HFFc6 (cell line): ENCODE measurements at places on chromosomes 5 and 9. TPM values are rescaled to one million over a fixed set of nuclear protein-coding genes. Genes with fewer than 3 reads are reported as not detected.

DNA sequence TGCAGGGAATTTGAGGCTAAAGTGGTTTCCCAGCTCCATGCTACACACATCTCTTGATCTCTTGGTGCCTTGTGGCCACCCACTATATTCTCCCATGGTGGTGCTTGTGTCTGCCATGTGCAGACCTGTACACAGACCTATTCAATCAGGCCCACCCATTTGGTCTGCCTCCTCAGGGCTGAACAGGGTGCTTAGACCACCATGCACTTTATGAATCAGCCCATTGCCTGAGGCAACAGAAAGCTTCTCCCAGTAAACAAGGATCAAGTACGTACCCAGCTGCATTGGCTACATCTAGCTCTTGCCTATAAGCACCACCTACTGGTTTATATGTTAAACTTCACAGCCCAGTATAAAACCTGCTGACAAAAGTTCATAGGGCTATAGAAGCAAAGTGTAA, 664.3 kb upstream of the EDIL3 start:
- no peak overlapping the region for H3K27ac ChIP-seq
- H3K4me3 ChIP-seq, result no peak overlapping the region
- no peak for DNase-seq
- no peaks in the 10 kb centered on the region for H3K36me3 ChIP-seq

The PCDHB10 gene
- total RNA-seq, result 1.0 and 1.3 TPM in 2 replicates

DNA sequence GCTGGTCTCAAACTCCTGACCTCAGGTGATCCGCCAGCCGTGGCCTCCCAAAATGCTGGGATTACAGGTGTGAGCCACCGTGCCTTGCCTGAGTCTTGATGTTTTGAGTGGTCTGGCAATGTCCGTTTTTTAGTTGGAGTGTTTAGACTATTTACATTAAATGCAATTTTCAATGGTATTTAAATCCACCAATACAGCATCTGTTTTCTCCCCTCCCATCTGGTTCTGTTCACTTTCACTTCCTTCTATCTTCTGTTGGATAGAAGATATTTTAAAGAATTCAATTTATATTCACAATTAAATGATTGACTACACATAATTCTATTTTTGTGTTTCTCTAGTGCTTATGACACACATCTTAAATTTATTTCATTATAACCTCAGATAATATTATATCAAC, 26.0 kb upstream of the PCAT7 start:
- no peak overlapping the region for H3K4me3 ChIP-seq
- H3K27me3 ChIP-seq, result peaks cover 3% of the 10 kb centered on the region; the same call in 1 of the 2 replicates
- DNase-seq, result no peak
- H3K27ac ChIP-seq, result no peak overlapping the region
- H3K4me1 ChIP-seq, result no peaks in the 10 kb centered on the region
- no peaks in the 10 kb centered on the region for H3K36me3 ChIP-seq

DNA sequence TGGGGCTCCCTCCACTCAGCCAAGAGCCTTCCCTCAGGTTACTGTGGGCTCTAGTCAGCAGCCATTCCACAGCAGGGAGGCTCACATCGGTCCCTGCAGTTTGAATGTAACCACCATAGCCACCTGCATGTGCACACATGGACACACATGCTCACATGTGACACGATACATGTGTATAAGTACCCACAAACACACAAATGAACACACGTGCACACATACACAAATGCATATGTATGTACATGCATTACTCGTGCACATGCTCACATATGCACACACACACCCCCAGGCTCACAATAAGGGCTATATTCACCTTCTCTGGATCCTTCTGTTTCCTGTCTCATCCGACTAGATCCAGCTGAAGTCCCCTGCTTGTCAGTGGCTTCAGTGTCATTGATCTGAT, 36.2 kb downstream of the UBE2QL1 start:
- H3K27ac ChIP-seq, result no peak overlapping the region
- no peaks in the 10 kb centered on the region for H3K4me1 ChIP-seq
- H3K4me3 ChIP-seq, result no peak overlapping the region
- peaks cover 6% of the 10 kb centered on the region for H3K27me3 ChIP-seq
- no peaks in the 10 kb centered on the region for H3K36me3 ChIP-seq

The HEXB gene
- 132 to 170 TPM (median 140 TPM) in 3 replicates for total RNA-seq

- no peaks in the 10 kb centered on the region for H3K36me3 ChIP-seq
- no peak overlapping the region for H3K4me3 ChIP-seq
- DNase-seq, result no peak
- H3K4me1 ChIP-seq, result no peaks in the 10 kb centered on the region; the same call in 1 of the 2 replicates
- no peak overlapping the region for H3K27ac ChIP-seq
Measured at GRCh38 chr5:127187706-127188105, 102.9 kb upstream of the MEGF10 start.

The LURAP1L gene
- total RNA-seq, result 1.4 to 1.6 TPM (median 1.5 TPM) in 3 replicates

The SLC34A1 gene
- not detected in 2 replicates for total RNA-seq

GRCh38 chr5:74409166-74409706, 231.3 kb downstream of the ENC1 start:
- H3K27me3 ChIP-seq, result peaks cover 35% of the 10 kb centered on the region
- no peak overlapping the region for H3K27ac ChIP-seq
- H3K36me3 ChIP-seq, result no peaks in the 10 kb centered on the region
- no peaks in the 10 kb centered on the region for H3K4me1 ChIP-seq

- no peaks in the 10 kb centered on the region; the same call in 1 of the 2 replicates for H3K27me3 ChIP-seq
- H3K4me1 ChIP-seq, result peaks cover 53% of the 10 kb centered on the region
- H3K4me3 ChIP-seq, result no peak overlapping the region
- no peak overlapping the region for H3K27ac ChIP-seq
- peaks cover 6% of the 10 kb centered on the region; the same call in 1 of the 2 replicates for H3K36me3 ChIP-seq
Measured at GRCh38 chr5:9009931-9010651, 535.8 kb downstream of the SEMA5A start.

- H3K4me3 ChIP-seq, result peak overlapping the region; percentile 73; the same call in 1 of the 2 replicates
- H3K27me3 ChIP-seq, result no peaks in the 10 kb centered on the region
- DNase-seq, result peak; percentile 71
- peaks cover 71% of the 10 kb centered on the region for H3K4me1 ChIP-seq
- peak overlapping the region; percentile 82 for H3K27ac ChIP-seq
Measured at GRCh38 chr5:65811004-65811403, 89.0 kb downstream of the NLN start.

GRCh38 chr5:25285136-25285535, 640.4 kb upstream of the CDH10 start:
- no peaks in the 10 kb centered on the region for H3K4me1 ChIP-seq
- no peak overlapping the region for H3K27ac ChIP-seq
- no peaks in the 10 kb centered on the region for H3K36me3 ChIP-seq
- no peaks in the 10 kb centered on the region for H3K27me3 ChIP-seq
- DNase-seq, result no peak

The ZDHHC11 gene
- 1.4 to 3.2 TPM (median 1.6 TPM) in 3 replicates for total RNA-seq

GRCh38 chr5:39140558-39141168, 66.5 kb upstream of the RICTOR start:
- H3K4me3 ChIP-seq, result no peak overlapping the region
- DNase-seq, result no peak
- no peak overlapping the region for H3K27ac ChIP-seq
- no peaks in the 10 kb centered on the region for H3K27me3 ChIP-seq
- H3K36me3 ChIP-seq, result no peaks in the 10 kb centered on the region

The PHF24 gene
- total RNA-seq, result not detected in 3 replicates

DNA sequence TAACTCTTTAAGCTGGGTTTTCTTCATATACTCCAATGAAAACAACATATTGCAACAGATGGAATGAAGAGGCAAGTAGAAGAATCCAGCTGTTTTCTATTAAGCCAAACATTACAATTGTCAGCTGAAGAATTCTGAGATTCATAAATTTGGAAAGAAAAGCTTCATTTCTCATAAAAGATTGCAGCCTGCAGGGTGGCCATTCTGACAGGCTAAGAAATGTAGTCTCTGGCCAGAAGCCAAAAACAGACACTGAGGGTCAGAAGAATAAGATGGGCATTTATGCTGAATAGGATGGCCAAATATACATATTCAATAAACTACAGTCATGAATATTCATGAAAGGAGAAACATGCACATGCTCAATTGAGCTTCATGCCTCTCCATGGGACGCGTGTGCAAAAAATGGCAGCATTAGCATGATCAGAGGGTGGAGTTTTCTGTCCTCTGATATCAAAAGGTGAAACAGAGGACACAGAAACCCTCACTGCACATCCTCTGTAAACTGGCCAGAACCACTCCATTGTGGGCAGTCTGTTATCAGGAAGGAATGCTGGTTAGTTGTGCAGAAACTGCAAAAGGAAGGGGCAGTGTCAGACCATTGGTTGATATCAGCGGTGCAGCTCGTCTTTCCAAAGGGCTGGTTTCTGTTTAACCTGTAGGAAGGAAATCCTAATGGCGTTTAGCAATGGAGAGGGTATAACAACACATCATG, 50.2 kb downstream of the FXN start:
- no peak overlapping the region for H3K27ac ChIP-seq
- H3K4me1 ChIP-seq, result peaks cover 13% of the 10 kb centered on the region
- no peaks in the 10 kb centered on the region for H3K27me3 ChIP-seq
- DNase-seq, result no peak

The PKD2L2 gene
- total RNA-seq, result not detected in 3 replicates

- no peaks in the 10 kb centered on the region for H3K27me3 ChIP-seq
- no peak overlapping the region for H3K4me3 ChIP-seq
- no peak for DNase-seq
- no peaks in the 10 kb centered on the region for H3K4me1 ChIP-seq
- no peak overlapping the region for H3K27ac ChIP-seq
- no peaks in the 10 kb centered on the region for H3K36me3 ChIP-seq
Measured at GRCh38 chr5:29277642-29278041, 1915.8 kb upstream of the CDH6 start.

The DHX29 gene
- 41.0 to 51.9 TPM (median 41.8 TPM) in 3 replicates for total RNA-seq

DNA sequence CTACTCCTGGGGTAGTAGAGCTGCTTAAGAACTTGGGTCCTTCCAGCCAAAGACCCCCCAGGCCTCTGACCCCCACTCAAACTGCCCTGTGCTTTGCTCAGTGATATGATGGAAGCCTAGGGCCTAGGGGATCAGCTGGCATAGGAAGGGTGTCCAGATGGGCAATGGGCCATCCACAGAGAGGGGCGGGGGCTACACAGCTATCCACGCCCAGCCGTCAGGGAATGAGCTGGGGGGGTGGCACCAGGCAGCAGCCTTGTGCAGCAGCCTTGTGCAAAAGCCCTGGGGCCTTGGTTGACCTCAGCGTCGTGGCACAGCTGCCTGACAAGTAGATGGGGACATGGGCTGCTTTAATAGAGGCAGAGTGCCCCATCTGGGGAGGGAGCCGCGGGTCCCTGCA, 43.2 kb downstream of the DAB2IP start:
- no peak overlapping the region for H3K4me3 ChIP-seq
- DNase-seq, result no peak
- H3K27ac ChIP-seq, result no peak overlapping the region
- H3K4me1 ChIP-seq, result peaks cover 17% of the 10 kb centered on the region
- H3K27me3 ChIP-seq, result no peaks in the 10 kb centered on the region; the same call in 1 of the 2 replicates
- H3K36me3 ChIP-seq, result no peaks in the 10 kb centered on the region

The IL3 gene
- not detected in 2 replicates for total RNA-seq

DNA sequence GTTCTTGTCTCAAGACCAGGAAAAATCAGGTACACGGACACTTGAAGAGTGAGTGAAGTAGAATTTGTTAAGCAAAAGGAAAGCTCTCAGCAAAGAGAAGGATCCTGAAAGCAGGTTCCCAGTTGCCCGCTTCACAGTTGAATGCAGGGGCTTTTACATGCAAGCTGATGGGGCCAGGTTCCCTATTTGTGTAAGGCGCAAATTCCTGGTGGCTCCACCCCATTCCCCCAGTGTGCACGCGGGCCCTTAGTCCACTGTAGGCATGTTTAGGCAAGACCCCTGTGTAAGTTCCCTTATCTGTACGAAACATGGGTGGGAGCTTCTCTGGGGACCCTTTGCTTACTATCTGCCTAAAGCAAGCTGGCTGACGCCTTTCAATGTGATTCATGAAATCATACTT, 2.7 kb upstream of the AGTPBP1 start:
- no peak for DNase-seq
- no peak overlapping the region for H3K27ac ChIP-seq
- no peaks in the 10 kb centered on the region for H3K36me3 ChIP-seq
- H3K27me3 ChIP-seq, result peaks cover 11% of the 10 kb centered on the region; the same call in 1 of the 2 replicates
- H3K4me1 ChIP-seq, result peaks cover 24% of the 10 kb centered on the region

GRCh38 chr9:123267481-123268198, 746 bp downstream of the STRBP start:
- no peaks in the 10 kb centered on the region for H3K36me3 ChIP-seq
- peaks cover 24% of the 10 kb centered on the region for H3K27me3 ChIP-seq
- DNase-seq, result no peak
- no peak overlapping the region for H3K27ac ChIP-seq
- H3K4me1 ChIP-seq, result no peaks in the 10 kb centered on the region
- peak overlapping the region; percentile 57 for H3K4me3 ChIP-seq

The C5orf58 gene
- not detected in 2 replicates for total RNA-seq

GRCh38 chr5:41161271-41161670, 52.1 kb downstream of the C6 start:
- peaks cover 52% of the 10 kb centered on the region for H3K4me1 ChIP-seq
- peak overlapping the region; percentile 57; the same call in 1 of the 2 replicates for H3K27ac ChIP-seq
- peak; percentile 12 for DNase-seq
- no peaks in the 10 kb centered on the region; the same call in 1 of the 2 replicates for H3K36me3 ChIP-seq

GRCh38 chr5:111820072-111820471, 63.1 kb upstream of the NREP start:
- peaks cover 5% of the 10 kb centered on the region; the same call in 1 of the 2 replicates for H3K4me1 ChIP-seq
- H3K4me3 ChIP-seq, result no peak overlapping the region

- no peaks in the 10 kb centered on the region; the same call in 1 of the 2 replicates for H3K36me3 ChIP-seq
- peak; percentile 5 for DNase-seq
- H3K27me3 ChIP-seq, result no peaks in the 10 kb centered on the region
- H3K27ac ChIP-seq, result no peak overlapping the region
Measured at GRCh38 chr9:17422994-17423680, 155.7 kb upstream of the SH3GL2 start.
